NK-92 treated with Interleukin-12 subunit alpha and Interleukin-12 subunit beta, amount 100 ng/mL, for 24 hours (cell line): ENCODE measurements at places on chromosomes 7 and 10.
A peak's percentile ranks its signal among the peaks of the same experiment; 100 is the strongest.

- no peak for DNase-seq
These were observed 165.9 kb downstream of the ABCA13 start for GRCh38 chr7:48337012-48337621.

- no peak for DNase-seq
These were observed 204.0 kb upstream of the GNAI1 start for GRCh38 chr7:79930604-79931003.

DNA sequence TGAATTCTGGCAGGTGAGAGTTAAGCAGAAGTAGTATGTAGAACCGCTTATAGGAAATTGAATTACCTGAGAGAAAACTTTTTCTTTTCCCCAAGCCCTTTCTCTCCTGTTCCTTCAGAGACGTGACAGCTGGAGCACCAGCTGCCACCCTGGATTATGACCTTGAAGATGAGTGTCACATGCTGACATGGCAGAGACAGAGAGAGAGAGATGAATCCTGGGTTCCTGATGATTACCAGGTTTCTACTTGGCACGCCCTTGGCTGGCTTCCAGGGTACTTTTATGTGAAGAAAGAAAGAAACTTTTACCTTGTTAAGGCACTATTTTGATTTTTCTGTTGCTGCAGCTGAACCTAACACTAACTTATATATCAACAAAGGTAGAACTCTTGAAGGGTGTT is 99.9 kb downstream of the GPR26 start:
- DNase-seq: no peak

DNA sequence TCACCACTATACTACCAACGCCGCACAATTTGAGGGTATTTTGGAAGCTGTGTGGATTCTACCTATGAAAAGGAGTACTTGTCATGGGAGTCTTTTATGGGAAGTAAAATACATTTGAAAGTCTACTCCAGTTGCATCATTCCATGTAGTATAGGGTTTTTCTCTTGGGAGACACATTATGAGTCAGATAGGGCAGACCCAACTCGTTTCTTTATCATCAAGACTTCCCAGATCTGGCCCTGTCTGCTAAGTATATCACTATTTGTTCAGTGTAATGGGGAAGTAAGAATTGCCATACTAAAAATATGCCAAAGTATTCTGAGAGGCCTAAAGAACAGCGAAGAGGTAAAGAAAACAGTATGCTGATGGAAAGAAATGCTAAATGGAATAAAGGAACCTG is 144.2 kb downstream of the SPAG6 start:
- DNase-seq: no peak

DNA sequence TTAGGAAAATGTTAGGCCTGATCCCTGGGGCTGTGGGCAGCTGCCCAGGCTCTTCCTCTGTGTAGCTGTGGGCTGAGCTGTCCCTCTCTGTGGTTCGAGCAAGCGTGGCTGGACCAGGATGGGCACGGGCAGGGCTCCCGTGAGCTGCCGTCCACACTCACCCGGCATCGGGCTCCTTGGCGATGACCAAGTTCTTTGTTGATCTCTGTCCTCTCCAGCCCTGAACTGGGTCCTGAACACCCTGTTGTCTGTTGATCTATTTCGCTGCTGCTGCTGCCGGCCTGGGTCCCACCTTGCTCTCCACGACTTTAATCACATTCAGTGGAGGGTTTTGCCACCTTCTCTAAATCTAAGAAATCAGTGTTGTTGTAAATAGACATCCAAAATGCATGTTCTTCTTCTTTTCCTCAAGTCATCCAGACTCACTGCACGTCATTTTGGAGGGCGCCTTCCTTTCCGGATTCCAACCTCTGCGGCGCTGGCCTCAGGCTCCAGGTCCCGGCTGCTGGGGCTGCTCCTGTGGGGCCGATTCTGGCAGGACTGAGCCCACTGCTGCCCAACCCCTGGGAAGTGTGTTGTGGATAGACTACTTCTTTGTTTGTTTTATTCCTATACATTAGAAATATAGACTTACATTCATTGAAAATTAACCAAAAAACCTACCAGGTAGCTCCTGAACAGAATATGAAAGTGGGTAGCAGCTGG is 100.6 kb downstream of the DYNC2I1 start:
- no peak for DNase-seq

DNA sequence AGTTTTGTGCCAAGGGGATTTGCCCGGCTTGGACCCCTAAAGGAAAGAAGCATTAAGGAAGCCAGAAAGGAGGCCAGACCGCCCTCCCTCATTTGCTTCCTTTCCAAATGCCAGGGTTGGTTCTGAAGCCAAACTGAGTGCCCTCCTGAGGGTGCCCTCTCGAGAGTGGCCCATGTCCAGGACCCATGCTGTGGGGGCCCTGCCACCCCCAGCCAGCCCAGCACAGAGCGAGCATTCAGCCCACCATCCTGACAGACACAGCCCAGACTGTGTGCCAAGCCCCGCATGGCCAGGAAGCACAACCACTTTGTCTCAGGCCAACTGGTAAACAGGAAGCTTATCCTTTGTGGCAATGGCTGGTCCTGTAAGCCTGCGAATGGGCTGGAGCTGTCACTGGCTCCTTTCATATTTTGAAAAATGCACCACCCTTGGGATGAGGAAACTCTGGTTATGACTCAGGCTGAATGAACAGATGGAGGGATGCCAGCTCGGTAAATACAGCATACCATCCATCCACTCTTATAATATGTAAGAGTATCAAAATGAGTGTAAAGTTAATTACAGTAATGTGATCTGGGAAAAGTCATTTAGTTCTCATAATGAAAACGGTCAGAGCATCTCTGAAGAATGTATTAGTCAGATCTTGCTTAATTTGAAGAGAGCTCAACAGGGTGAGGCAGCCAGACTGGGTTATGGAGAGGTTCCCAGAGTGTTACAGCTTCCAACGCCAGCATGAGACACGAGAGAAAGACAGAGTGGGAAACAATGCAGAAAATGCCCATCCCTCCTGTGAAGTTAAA is 65.0 kb downstream of the STK17A start:
- DNase-seq: peak; percentile 34

DNA sequence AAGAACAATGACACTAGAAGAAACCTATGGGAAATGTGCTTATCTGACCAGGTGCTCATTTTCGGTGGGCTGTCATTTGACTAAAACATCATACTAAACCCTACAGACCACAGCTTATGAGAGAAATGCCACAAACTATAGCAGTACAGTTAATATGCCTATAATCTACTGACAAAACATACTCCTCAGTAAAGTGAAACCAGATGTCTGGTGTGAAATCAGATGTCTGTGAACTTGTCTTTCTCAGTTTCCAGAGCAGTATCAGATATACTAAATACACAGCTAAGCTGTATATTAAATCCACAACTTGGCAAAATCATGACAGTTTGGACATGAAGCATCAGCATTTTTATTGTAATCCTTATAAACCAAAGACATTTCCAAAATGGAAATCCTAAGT is 3.3 kb downstream of the IMMP2L start:
- no peak for DNase-seq

GRCh38 chr7:78164459-78164858 is 365.9 kb downstream of the PHTF2 start:
- no peak for DNase-seq

DNA sequence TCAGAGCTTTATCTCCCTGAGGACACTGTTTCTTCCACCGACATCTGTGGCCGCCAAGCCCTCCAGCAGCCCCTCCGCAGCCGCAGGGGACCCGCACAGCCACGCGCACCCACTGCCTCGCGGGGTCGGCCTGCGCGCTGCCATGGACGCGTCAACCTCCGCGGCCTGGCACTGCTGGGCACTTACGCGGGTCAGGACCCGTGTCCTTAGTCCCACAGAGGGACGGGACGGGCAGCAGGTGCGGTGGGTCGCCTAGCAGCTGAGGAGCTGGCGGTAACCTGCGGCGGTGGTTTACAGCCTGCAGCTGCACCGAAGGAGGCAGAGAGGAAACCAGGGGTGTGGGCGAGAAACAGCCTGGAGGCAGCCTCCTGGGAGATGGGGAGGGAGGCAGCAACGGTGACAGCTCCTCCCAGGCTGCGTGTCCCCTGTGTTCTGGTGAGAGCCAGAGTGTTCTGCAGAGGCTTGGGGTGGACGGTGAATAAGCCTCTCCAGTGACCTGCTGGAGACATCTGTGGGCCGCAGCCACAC is 61.3 kb downstream of the SEC61G start:
- DNase-seq: no peak

- DNase-seq: no peak
These were observed 30.6 kb upstream of the PFKFB3 start for GRCh38 chr10:6171881-6172695.

DNA sequence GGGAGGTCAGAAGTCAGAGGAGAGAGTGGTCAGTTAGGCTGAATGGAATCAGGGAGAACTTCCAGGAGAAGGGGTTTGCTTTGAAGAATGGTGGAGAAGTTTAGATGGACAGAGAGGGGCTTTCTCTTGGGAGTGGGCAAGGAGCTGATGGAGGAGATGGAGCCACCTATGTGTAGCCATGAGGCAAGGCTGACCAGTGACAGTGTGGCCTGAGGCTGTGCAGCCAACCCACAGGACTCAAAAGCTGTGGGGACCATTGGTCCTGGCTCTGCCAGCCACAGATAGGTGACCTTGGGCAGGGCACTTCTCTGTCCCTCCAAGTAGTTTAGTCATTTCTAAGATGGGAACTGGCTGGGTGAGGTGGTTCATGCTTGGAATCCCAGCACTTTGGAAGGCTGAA is 18.7 kb downstream of the NEURL1 start:
- DNase-seq: no peak

DNA sequence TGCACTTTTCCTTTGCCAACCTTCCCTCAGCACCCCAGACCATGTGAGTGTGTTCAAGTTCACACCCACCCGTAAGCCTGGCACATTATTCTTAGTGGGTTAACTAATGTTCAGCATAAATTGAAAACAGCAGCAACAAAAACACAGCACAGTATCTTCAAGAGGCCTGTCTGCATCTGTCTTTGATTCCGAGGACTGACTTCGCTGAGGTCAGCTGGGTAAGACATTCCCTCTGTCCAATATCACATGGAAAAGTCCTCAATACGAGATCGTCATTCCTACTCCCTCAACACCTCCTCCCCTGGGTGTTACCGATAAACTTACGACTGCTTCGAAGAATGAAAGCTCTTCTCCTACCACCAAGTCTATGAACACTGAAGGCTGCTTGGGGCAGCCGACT is 218.8 kb downstream of the SFMBT2 start:
- DNase-seq: no peak

DNA sequence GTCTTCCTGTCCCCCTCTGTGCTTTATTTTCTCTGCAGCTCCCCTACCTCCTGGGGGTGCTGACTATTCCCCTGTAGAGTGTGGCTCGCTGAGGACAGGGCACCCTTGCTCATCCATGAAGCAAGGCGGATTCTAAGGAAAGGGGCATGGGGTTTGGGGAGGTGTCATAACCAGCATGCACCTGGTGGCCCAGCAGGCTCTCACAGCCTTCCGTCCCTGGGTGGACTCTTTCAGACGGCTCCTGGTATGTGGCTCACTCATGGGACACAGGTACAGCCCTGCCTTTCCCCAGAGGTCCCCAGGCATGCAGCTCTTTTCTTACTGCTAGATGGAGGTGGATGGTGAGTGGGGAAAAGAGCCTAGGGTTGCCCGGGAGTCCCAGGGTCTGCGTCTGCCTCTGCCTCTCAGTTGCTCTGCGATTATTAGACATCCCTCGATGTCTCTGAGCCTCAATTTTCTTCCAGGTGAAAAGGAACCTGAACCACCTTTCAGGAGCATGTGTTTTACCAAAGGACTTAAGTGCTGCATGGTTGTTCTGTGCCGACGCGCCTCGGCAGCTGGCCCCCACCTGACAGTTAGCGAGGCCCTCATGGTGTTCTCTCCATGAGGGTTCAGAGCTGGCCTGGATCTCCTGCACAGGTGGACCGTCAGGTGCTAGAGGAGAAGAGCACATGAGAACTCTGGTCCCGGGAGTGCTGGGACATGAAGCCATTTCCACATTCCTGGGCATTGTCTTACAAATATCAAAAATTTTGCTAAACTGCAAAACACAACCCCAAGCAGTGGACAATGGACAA is 172.5 kb upstream of the SHH start:
- DNase-seq: no peak

- no peak for DNase-seq
These were observed 45.9 kb downstream of the SHH start for GRCh38 chr7:155766386-155766785.

DNA sequence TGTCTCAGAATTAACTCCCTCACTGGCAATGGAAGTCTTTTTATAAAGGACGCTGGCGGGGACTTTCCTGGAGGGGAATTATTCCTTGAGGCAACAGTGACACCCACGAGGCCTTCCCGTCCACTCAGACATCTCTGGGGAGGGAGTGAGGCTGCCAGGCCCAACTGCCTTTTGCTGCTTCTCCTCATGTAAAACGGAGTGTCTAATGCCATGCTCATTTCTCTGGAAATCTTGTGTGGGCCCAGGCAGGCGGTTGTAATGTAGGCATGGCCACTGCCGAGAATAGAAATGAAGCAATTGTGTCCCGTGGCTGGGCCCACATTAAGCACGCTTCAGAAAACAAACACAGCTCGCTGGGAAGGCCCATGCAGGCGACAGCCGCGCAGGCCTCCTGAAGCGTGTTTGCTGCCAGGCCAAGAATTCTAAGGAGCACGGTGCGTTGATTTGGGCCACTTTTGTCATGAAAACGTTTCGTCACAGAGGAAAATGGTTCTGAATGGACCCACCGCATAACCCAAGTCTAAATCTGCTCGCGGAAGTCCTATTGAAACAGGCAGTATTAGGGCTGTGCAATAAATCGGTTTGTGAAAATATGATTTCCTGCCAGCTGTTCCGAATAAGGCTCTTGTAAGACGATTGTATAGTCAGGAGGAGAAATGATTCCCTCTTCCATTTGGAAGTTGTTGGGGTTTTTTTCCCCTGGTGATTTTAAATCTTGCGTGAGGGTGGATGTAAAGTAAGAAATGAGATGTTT is 104.2 kb upstream of the CHST15 start:
- no peak for DNase-seq

DNA sequence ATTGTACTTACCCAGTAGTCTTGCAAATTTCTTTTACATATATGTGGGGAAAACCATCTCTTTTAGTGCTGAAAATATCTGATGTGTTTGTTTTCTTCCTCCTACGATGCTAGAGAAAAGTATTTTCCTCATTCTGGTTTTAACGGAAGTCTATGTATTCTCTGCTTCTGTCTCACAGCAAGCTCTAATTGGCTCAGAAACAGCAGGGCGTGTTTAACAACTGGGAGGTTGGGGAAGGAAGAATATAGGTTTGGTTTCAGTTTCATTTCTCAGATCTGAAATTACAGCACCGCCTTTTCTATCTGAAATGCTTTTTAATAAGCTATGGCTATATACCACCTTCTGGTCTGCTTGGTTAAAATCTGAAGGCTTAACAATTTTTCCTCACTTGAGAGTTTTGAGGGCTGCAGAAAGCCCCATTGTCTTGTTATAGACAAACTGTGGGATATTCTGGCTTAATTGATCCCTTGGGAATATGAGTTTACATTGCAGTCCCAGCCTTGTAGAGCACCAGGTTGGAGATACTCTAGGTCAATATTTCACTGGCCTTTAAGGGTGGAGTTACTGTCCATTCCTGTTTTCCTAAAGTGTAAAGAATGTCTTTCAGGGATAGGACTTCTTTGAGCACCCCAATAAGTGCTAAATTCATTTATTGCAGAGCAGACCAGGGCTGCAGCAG is at the start of gene SAMD9:
SAMD9 (minus strand) TSS at position 128 of the 679 bp plus-strand sequence. CDS start 11,882 bp downstream, outside the sequence.
- peak; percentile 37 for DNase-seq

DNA sequence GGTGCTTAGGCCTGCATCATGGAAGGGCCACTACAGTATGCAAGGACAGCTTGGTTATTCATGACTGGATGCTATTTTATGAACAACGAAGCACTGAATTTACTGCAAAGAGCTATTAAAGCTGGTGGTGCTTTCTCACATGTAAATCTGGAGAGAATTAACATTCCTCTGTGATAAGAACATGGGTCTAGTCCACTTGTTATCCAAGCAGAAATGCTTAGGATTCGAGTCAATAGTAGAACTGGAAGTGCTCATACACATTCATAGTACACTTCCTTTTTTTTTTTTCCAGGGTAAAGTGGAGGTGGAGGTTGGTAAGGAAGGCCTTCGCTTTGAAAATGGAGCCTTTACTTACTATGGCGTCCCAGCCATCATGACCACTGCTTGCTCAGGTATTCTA is 35.0 kb downstream of the CNNM1 start:
- no peak for DNase-seq
